ENCODE measurements at places on chromosomes 7 and 10.
A peak's percentile ranks its signal among the peaks of the same experiment; 100 is the strongest.

DNA sequence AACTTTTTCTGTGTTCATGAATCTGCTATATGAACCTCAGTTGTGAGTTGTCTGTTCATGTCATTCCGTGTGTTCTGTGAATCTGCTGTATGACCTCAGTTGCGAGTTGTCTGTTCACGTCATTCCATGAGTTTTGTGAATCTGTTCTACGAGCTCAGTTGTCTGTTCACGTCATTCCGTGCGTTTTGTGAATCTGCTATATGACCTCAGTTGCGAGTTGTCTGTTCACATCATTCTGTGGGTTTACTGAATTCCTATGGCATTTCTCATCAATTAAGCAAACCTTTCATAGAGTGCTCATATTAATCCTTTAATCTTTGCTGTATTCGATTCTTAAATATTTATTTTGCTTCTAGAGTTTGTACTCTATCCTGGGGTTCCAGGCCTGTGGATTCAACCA is 150.6 kb downstream of the DIP2C start:
- no peak for DNase-seq

DNA sequence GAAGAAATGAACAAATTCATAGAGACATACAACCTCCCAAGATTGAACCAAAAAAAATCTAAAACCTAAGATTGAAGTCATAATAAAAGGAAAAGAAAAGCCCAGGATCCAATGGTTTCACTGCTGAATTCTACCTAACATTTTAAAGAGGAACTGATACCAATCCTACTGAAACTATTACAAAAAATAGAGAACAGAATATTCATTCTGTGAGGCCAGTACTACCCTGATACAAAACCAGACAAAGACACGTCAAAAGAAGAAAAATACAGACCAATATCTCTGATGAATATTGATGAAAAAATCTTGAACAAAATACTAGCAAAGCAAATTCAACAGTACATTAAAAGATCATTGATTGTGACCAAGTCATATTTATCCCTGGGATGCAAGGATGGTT is 128.5 kb upstream of the STEAP1 start:
- no peak for DNase-seq

DNA sequence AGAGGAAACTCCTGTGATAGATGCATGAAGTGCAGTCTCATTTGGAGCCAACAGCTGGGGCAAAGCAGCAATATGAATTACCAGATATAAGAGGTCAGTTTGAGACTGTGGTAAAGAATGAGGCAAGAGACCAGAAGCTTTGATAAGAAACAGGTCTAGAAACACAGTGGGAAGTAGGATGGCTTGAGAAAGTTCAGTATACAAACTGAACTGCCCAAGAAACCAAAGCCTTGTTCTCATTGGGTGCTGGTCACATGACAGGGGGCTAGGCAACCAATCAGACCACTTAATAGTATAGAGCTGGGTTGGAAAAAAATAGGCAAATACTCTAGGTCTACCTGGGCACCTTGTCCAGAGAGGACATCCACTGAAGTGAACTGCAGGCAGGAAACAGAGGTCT is 46.2 kb upstream of the PLCE1 start:
- DNase-seq, result no peak

DNA sequence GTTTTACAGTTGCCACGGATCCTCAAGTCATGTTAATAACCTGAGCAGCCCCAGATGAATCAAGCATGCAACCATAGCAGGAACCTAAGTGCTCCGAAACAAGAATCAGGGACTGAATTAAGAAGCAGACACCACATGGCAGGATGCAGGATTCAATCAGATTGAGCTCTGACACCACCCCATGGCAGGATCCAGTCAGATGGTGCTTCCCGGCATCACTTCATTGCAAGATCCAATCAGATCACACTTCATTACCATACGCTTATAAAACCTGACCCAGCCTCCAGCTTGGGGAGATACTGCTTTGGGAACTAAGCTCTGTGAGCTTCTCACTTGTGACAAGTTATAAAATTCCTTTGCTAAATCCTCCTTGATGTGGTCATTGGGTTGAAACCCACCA is 55.3 kb downstream of the ABCB4 start:
- DNase-seq, result no peak

- DNase-seq, result no peak
These were observed 111.3 kb upstream of the ASAH2 start for GRCh38 chr10:50362547-50363125.

GRCh38 chr10:841535-841934 is 90.0 kb downstream of the LARP4B start:
- DNase-seq, result no peak

GRCh38 chr10:60733517-60733822 is 44.8 kb upstream of the CDK1 start:
- peak; percentile 24 for DNase-seq

Data from NCI-H748 treated with DMSO at 0.1 percent for 48 hours (cell line).